Esophagus squamous epithelium (tissue), 5 donors: ENCODE measurements at places on chromosomes 7 and 10.

DNA sequence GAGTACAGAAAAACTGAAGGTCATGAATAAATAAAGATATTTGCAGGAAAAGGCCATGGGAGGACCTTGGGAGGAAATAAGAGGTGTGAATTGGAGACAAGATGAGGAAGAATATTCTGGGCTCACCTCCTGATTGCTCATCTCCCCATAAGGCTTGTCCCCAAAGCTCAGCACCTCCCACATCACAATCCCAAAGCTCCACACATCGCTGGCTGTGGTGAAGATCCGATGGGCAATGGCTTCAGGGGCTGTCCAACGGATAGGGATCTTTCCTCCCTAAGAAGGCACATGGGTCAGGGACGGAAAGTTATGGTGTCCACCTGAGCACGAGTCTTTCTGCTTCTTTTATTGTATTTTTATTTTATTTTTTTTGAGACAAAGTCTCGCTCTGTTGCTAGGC is 12.9 kb downstream of the ZYX start:
- DNase-seq: no peak

GRCh38 chr10:46094931-46095750 is 49.1 kb upstream of the MSMB start:
- DNase-seq: no peak

DNA sequence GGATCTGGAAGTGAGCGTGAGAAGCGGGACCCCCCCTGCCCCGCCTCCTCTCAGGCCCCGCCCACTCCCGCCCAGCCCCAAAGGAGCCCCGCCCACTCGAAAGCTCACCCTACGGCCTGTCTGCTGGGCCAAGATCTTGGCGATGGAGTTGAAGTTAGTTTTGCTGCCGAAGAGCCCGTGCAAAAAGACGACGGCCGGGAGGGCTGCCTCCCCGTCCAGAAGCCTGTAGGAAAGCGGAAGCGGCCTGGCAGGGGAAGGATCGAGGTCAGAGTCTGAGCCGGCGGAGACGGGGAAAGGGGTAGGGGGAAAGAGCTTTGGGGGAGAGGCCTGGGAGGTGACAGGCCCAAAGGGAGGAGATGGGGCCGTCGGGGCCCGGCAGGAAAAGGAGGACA is 386 bp downstream of the ABHD11 start:
- no peak for DNase-seq

- no peak for DNase-seq
Observed at GRCh38 chr10:70479626-70480238, 1.2 kb downstream of the PALD1 start.

DNA sequence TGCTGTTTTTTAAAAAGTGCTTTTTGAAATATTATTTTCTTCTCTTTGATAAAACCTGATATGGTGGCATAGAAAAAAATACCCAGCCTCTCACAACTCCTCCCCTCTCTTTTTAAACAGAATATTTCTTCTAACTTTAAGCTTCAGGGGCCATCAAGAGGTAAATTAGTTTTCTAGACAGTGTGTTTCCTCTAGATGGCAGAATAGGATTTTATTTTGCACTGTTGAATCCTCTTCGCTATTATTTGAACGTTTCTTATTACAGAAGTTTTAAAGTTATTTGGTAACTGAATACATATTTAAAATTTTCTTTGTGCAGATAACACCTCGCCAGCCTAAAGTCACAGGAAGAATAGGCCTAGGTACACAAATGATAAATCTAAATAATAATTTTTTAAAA is 30.3 kb downstream of the ARL5B start:
- DNase-seq: no peak

GRCh38 chr7:26550492-26550891 is 258.8 kb downstream of the SNX10 start:
- no peak for DNase-seq

- DNase-seq: no peak
Observed at GRCh38 chr7:1696671-1697498, 26.8 kb downstream of the ELFN1 start.

DNA sequence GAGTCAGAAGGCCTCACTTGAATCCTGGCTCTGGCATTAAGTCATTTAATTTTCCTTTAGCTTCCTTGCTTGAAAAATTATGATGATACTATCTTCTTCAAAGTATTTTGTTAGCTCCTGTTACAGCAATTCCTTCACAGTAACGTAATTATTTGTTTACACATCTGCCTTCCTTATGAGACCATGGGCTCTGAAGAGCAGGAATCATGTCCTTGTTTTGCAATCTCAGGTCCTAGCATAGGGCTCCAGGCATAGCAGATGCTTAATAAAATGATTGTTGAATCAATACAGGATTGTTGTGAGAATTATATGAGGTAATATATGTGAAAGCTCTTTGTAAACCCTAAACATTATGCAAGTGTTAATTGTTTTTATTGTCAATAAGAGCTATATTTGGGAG is 25.5 kb downstream of the KLHDC10 start:
- no peak for DNase-seq

- DNase-seq: no peak
Observed at GRCh38 chr7:133234961-133235875, 17.7 kb upstream of the EXOC4 start.

DNA sequence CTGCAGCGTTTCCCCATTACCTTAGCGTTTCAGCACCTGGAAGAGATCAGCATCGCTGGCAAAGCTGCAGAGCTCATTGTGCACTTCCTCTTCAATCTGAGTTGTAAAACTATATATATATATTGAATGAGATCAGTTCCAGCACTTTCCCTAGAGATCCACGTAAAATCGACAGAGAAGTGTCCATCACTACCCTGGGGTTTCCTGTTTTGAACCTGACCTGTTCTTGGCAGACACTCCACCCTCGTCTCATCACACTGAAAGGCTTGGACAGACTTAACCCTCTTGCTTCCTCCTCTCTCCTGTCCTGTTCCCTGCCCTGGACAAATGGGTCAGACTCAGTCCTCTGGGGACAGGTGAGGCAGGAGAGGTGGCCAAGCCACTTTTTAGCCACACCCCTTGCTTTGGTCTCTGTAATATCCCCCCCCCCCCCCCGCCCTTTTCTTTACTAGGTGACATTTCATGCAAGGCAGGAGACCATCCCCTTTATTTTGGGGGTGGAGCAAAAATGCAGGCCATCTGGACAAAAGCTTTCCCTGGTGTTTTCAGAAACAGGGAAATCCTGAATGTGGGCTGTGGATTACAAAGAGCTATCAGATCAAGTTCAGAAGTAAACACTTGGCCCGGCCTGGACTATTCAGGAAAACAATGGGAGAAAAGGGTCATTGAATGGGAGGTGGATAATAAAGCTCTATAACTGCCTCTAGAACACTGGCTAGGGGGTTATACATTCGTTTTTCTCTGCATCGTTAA is 83.7 kb upstream of the KDM7A start:
- no peak for DNase-seq

DNA sequence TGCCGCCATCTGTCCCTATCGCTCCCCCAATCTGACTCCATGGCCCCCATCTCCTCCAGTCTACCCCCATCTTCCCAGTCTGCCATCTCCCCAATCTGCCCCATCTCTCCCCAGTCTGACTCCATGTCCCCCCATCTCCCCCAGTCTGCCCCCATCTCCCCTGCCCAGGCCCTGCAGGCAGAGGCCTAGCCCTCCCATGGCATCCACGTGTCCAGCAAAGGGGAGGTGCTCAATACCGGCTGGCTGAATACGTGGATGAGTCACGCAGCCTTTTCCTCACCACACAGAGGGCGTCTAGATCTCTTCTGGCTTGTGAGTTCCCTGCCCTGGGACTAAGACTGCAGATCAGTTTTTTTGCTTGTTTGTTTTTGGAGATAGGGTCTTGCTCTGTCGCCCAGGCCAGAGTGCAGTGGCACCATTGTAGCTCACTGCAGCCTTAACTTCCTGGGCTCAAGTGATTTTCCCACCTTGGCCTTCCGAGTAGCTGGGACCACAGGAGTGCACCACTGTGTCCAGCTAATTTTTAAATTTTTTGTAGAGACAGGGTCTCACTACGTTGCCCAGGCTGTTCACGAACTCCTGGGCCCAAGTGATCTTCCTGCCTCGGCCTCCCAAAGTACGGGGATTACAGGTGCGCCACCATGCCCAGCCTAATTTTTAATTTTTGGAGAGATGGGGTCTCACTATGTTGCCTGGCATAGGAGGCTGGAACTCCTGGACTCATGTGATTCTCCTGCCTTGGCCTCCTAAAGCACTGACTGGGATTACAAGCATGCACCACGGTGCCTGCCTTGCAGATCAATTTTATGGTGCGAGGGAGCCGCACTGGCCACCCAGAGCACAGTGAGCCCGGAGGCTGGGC is 15.3 kb upstream of the GPR146 start:
- peak; percentile 35 for DNase-seq

DNA sequence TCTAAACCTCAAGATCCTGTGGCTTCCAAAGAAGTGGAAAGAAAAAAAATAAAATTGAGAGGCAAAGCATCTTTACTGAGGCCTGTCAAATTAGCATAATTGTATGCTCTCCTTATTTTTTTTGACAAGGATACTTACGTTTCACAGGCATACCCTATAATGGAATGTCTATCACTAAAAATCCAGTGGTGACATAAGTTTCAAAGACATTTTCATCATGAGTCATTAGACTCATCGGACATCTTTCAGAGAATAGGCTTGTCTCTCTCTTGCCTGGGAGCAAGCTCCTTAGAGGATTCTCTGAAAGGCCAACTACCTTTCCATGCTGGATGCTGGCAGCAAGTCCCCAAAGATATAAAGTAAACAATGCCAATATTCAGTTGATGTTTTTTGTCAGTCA is 380.7 kb upstream of the STEAP1 start:
- DNase-seq: no peak

DNA sequence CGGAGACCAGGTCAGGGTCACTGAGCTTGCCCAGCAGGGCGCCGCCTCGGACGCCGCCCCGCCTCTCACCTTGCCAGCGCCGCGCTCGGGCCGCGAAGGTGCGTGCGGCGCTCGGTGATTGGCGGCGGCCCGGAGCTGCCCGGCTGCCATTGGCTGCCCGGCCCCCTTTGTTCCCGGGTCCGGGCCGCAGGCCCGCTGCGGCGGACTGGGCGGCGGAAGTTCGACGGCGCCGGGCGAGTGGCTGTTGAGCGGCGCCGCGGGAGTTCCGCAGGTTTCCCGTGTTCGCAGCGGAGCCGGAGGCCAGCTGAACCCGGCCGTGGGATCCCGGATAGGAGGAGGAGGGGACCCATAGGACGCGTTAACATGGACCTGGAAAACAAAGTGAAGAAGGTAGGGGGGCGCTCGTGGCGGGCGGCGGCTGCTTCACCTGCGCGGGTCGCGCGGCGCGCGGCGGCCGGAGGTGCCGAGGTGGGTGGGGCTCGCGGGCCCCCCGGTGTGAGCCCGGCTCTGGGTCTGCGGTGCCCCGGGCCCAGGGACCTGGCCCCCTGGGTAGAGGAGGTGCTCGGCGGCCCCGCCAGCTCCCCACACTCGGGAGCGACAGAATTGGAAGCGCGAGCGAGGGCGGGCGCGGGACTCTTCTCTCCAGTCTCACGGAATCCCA is at the start of gene TES:
Gene TES (plus strand): TSS at position 195 of the 661 bp plus-strand sequence. CDS start 169 bp downstream, at position 364.
- DNase-seq: no peak

GRCh38 chr7:41459623-41460261 is 243.1 kb downstream of the INHBA start:
- DNase-seq: no peak

DNA sequence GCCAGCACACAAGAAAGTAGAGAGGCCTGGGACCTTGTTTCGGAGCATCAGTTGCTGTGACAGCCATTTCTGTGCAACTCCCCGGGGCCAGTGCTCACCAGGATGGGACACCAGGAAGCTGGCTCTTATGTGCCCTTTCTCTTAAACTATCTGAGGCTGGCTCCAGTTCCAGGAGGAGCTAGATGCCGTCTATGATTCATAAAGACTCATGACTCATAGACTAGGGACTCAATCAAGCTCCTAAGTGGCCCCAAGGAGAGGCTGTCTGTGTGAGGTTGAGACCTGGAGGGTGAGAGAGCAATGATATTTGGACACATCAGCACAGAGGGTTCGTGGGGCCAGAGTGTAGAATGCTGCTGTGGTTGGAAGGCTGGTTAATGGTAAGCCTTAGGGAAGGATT is 580.1 kb downstream of the CCSER2 start:
- no peak for DNase-seq

DNA sequence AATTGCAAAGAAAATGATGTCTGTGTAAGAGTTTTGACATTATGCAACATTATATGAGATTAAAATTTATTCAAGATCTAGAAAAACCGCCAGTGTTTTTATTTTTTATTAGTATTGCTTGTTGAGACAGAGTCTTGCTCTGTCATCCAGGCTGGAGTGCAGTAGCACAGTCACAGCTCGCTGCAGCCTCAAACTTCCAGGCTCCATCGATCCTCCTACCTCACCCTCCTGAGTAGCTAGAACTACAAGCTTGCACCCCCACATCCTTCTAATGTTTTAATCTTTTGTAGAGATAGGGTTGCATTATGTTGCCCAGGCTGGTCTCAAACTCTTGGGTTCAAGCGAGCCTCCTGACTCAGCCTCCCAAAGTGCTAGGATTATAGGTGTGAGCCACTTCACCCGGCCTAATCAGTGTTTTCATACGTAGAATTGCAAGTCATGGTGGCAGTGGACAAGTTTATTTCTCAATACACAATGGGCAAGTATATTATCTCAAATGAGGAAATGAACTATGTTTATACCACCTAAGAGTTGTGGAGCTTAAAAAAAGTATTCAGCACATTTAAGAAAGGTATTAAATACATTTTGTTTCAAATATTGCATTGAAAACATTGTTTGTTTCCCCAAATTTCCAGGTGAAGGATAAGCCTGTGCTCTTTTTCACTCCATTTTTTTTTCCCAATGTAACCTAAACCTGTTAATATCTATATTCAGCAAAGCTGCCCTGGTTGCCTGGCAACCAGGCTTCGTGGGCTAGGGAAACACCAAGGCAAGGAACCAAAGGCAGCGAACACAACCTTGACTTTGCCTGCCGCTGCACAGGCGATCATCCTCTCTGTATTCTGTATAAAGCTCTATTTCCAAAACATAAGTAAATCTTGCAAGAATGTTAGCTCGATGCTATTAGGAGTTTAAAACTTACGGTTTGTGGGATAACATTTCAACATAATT is 163.9 kb downstream of the CACNB2 start:
- DNase-seq: no peak

DNA sequence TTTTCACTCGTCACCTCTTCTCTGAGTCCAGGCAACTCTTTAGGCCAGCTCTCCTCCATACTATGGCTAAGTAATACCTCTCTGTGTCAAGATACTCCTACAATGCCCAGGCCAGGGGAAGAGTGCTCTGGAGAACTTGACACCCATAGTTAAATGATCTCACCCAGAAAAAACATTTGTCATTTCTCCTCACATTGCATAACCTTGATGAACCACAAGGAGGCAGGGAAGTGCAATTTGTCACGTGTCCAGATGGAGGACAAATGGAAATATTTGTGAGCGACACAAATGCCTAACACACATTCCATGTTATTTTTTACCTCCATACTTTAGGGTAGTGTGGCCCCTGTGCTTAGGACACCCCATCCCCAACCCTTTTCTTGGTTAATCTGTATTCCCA is 78.3 kb downstream of the HTR7 start:
- no peak for DNase-seq

GRCh38 chr7:84637568-84638338 is 443.2 kb upstream of the SEMA3A start:
- no peak for DNase-seq

GRCh38 chr7:126957443-126957842 is 295.3 kb downstream of the GRM8 start:
- no peak for DNase-seq

- no peak for DNase-seq
Observed at GRCh38 chr7:142188154-142188553, 69.7 kb downstream of the PRSS58 start.

- DNase-seq: no peak
Observed at GRCh38 chr7:435630-436366, 83.8 kb downstream of the PDGFA start.
